ENCODE measurements at places on chromosomes 7 and 10. TPM values are rescaled to one million over a fixed set of nuclear protein-coding genes. Genes with fewer than 3 reads are reported as not detected.

The NEUROG3 gene
- under 0.01 TPM for total RNA-seq

The RBP3 gene
- total RNA-seq, result not detected

The PLCE1 gene
- under 0.01 TPM for total RNA-seq

The PCLO gene
- total RNA-seq, result 1.1 TPM

The EGR2 gene
- 1.1 TPM for total RNA-seq

The PRKRIP1 gene
- 19.7 TPM for total RNA-seq

The VAX1 gene
- total RNA-seq, result under 0.01 TPM

The KIAA1549 gene
- total RNA-seq, result 5.1 TPM

The ZP3 gene
- 17.5 TPM for total RNA-seq

The IDI2 gene
- not detected for total RNA-seq

GRCh38 chr10:71873582-71874211, 22.6 kb upstream of the PSAP start:
- DNase-seq, result no peak

DNA sequence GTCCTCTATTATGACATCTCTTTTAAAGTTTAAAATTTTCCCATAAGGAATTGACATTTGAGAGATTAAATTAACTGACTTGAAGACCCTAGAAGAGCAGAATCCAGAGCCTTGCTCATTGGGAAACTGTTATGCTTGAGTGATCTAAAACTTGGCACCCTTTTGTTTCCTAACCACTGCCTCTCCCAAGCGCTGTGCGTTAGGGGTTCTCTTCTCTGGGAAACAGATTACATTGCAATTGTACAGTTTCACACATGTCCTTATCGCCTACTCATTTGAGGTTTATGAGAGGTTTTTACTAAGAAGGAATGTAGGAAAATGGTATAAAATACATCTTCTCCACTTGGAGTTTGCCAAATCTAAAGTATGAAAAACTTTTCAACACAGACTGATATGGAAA, 126.8 kb upstream of the AMPH start:
- no peak for DNase-seq

GRCh38 chr10:51384971-51385370, 310.7 kb downstream of the PRKG1 start:
- DNase-seq, result no peak

- no peak for DNase-seq
Observed at GRCh38 chr10:33240931-33241330, 93.5 kb downstream of the NRP1 start.

DNA sequence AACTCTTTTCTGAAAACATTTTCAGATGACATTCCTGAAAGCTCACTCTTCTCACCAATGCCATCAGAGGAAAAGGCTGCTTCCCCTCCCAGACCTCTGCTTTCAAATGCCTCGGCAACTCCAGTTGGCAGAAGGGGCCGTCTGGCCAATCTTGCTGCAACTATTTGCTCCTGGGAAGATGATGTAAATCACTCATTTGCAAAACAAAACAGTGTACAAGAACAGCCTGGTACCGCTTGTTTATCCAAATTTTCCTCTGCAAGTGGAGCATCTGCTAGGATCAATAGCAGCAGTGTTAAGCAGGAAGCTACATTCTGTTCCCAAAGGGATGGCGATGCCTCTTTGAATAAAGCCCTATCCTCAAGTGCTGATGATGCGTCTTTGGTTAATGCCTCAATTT, 16.5 kb downstream of the ANLN start:
- no peak for DNase-seq

GRCh38 chr7:85730012-85730411, 543.2 kb upstream of the SEMA3D start:
- DNase-seq, result no peak

- DNase-seq, result no peak
Observed at GRCh38 chr7:112997831-112998230, 88.8 kb downstream of the GPR85 start.

DNA sequence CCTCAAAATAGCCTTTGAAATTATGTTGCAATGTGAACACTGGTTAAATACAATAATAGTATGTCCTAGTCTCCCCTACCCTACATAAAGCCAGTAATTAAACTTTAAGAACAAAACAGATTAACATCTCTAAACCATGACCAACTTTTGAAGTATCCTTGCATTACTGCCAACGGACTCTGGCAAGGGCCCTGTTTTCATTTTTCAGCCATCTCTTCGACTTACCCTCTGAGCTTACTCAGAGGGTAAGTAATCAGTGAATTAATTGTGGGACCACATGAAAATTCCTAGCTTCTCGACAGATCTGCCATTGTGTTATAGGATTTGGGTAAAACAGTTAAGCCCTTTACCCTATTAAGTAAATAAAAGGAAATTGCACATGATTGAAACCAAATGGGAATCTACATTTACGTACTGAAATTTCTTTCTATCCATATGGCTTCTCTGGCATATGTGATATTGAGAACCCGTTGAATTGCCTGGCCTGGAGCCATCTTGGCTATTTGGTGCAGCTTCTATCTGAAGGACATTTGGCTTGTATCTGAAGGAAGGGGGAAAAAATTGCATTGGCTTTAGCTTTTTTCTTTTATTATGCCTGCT, 39.6 kb downstream of the DYNC1I1 start:
- no peak for DNase-seq

DNA sequence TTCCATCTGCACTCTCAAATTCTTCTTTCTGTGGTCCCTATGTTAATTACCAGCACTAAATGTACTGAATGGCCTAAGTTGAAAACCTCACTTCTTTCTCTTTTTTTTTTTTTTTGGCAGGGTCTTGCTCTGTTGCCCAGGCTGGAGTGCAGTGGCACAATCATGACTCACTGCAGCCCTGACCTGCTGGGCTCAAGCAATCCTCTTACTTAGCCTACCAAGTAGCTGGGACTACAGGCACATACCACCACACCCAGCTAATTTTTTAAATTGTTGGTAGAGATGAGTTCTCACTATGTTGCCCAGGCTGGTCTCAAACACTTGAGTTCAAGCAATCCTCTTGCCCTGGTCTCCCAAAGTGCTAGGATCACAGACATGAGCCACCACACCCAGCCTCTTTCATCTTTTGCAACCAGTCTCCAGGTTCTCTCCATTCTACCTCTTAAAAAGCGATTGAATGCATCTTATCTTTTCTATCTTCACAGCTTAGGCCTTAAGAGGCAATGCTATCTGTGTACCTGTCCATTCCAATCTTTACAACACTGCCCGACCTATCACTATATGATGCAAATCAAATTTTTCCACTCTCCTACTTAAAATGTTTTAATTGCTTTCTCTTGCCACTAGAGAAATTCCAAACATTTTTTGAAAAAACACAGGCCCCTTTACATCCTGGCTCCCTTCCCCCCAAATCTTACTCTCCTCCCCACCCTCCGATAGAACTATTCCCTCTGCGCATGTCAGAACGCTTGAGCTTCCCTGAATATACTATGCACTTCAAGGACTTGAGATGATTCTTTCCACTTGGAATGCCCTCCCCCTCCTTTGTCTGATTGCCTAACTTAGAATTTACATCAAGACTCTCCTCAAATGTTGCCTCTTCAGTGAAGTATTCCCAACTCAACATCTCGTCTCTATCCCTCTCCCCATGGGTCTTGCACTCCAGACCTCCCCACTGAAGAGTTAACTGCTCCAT, 6.0 kb downstream of the ICA1 start:
- no peak for DNase-seq

DNA sequence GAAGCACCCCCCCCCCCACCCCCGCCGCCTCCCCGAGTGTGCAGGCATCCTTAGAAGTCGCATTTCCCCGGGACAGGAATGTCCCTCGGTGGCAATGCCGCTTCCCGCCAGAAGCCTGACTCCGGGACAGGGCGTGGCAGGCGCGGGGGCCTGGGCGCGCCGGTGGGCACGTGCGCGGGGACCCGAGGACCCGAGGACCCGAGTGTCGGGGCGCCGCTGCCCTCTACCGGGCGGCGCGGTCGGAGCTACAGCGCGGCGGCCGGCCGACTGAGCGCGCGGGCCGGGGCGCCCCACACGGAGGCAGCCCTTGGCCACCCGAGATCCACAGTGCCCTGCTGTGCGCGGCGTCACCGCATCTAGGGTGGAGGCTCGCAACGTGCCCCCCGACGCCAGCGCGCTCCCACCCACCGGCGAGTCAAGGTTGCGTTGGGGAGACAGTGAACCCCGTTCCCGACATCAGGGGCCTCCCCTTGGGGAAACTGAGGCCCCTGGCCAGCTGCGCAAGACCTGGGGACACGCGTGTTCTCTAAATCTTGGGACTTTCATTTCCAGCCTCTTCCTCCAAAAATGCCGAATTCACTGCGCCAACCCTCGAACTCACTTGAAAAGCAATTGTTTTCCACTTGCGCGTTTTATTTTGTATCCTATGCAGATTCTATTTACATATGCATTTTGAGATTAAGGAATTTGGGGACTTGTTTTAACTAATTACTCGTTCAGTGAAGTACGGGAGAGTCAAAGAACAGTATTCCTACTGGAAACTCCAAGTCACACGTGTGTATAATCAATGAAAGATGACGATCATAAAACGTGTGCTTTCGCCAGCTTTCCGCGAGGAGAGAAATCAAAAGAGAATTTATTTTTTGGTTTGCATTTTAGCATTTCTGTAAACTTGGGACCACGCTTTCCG, 3.1 kb upstream of the CUX1 start:
- DNase-seq, result peak; percentile 37

DNA sequence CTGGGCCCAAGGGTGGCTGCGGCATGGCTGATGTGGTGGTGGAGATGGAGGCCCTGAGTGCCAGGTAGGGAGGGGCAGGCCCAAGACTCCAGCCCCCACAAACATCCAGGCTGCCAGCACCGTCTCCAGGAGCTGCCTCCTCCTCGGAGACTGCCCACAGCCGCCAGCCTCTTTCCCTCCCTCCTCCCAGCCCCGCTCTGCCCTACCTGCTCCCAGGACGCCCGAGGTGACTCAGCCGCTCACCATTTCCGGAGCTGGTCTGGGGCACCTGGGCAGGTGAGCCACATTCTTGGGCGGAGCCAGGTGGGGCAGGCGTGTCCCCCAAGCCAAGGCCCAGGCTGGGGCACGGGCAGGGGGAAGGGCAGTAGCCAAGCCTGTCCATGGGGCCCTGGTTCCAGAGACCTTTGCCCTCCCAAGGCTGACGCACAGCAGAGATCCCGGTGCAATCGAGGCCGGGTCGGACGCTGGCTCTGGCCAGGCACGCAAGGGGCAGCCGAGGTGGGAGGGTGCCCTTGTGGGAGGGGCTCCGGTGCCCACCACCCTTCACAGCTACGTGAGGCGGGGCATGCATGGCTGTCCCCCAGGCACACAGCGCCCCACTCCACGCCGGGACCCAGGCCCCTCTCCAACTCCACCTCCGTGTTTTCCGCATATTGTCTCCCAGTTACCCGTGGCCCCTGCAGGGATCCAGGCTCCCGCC, 8.8 kb downstream of the ADAP1 start:
- DNase-seq, result no peak

DNA sequence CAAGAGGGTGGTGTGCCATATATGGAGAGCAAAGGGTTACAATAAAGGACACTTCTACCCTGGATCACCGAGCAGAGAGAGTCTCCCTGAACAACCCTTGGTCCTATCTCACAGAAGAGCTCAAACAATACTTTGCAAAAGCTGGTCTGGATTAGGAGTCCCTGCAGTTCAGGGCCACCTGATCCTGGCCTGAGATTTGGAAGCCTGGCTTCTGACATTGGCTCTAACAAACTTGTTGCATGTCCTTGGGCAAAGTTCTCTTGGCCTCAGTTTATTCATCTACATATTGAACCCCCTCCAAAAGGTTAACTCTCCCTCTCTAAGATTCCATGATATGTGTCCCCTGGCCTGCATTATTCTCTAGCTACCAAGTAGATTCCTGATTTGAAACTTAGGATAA, 1.7 kb downstream of the RBP4 start:
- no peak for DNase-seq

GRCh38 chr10:75399461-75400162, 2.0 kb downstream of the ZNF503 start:
- DNase-seq, result peak; percentile 68

DNA sequence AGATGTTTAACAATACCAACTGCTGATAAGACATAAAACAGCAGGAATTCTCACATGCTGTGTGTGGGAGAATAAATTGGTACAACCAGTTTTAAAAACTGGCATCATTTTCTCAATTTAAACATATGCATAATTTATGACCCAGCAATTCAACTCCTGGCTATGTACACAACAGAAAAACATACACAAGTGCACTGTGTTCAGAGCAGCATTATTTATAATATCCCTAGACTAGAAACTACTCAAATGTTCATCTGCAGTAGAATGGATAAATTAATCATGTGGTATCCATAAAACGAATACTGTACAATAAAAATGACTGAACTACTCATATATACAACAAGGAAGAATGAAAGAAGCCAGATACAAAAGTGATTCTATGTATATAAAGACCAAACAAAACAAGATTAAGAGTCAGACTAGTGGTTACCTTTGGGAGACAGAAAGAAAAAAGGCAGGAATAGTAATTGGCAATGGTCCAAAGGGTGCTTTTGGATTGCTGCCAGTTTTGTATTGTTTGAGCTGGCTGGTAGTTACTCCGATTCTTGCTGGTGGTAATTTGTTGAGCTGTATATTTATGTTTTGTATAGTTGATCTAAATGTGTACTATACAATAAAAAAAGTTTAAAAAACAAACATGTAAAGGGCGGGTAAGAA, 306.0 kb downstream of the TFEC start:
- DNase-seq, result no peak

DNA sequence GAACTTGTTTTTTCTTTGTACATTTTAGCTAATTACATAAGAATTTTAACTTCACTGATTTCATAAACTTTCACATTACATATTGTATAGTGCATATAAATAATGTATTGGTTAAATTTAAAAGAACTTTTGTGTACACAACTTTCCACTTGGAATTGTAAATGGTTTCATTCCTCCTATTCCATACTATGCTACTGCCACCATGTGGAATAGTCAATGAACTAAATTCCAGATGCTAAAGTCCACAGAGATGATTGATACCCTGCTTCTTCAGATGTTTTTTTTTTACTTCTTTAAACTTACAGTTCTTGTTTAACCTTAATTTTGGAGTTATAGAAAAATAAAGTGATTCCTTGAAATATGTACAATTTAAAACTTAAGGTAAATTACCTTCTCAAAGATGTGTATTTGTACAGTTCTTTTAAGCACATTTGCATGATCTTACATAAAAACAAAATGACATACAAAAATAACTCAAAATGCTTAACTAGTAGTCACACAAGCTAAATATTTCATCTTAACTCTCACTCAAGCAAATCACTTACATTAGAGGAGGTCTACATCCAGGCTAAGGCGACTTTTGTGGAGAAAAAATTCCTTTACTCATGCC, 247.6 kb upstream of the HGF start:
- DNase-seq, result no peak

DNA sequence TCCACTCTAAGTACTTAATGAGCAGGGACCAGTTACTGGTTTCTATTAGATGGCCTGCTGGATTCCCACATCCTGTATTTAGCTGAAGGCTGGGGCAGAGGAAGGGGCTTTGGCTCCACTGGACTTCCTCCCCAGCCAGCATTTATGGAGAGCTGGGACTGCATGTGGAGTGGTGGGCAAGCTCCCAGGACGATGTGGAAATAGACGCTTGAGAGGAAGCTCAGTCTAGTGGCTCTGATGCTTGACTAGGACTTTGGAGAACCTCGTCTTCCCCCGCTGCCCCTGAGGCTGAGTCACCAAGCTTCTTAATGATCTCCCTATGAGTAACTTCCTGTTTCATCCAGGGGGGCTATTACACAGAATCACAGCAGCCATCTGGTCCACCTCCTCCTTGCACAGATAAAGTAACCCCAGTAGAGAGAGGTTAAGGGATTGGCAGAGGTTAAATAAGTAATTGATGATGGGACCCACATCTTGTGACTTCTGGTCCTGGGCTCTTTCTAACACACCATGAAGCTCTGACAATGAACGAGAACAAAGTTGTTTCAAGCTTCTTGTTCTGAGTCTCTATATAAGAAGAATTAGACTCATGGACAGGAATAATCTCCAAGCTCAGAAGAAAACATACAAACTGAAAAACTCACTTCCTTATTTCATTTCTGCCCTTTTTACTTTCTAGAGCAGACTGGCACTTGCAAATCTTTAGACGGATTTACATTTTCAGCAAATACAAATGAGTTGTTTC, 126.2 kb downstream of the PRPF18 start:
- DNase-seq, result no peak

Measured in hematopoietic multipotent progenitor cell (in vitro differentiated cells).